ENCODE measurements at places on chromosomes 16 and 17.

- no peak for DNase-seq
These were observed 604.7 kb upstream of the SOX9 start for GRCh38 chr17:71516149-71516548.

- DNase-seq: peak; percentile 48
These were observed 77.6 kb downstream of the CMIP start for GRCh38 chr16:81522108-81522701.

- DNase-seq: no peak
These were observed 1.5 kb upstream of the PVALEF start for GRCh38 chr17:81163703-81164370.

- DNase-seq: no peak
These were observed 7.2 kb upstream of the ADAMTS18 start for GRCh38 chr16:77442078-77442477.

DNA sequence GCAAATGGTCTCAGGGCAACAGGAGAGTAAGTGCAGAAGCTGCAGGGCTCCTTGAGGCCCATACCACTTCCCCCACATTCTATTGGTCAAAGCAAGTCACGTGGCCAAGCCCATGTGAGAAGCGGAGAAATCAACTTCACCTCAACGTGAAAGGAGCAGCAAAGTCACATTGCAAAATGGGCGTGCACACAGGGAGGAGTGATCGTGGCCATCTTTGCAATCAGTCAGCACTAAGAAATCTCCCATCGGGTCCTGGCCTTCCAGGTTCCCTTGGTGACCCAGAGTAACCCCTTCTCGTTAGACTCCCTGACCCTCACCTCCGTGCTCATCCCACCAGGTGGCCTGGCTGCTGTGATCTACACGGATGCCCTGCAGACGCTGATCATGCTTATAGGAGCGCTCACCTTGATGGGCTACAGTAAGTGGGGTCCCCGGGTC lies 38.0 kb downstream of the SLC5A11 start:
- no peak for DNase-seq

- no peak for DNase-seq
These were observed 36.6 kb upstream of the SMURF2 start for GRCh38 chr17:64698725-64699124.

DNA sequence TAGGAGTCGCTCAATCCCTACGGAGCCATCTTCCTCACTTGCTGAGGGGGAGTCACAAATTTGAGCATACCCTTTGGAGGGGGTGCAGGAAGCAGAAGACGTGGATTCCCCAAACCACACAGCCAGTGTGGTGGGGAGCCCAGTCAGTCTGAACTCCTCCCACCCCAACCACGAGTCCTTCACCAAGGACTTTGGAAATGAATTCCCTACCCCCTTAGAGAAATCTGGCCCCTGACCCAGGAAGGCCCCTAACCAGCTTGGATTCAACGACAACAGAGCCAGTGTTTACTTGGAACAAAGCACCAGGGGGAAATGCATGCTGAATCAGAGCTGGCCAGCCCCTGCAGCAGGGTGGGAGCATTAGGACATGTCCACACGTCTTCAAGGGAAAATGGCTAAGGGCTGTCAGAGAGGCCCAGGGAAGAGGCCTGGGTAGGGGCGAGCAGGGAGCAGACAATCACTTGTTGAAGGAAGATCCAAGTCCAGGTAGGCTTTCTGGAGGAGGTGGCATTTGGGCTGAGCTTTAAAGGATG lies 5.5 kb upstream of the TMEM92 start:
- DNase-seq: peak; percentile 16

GRCh38 chr17:17206124-17206912 lies at the start of gene PLD6:
Gene PLD6, minus strand, starts transcription at chr17:17206333. Its CDS starts 47 bp downstream, at chr17:17206286.
- DNase-seq: peak; percentile 91

DNA sequence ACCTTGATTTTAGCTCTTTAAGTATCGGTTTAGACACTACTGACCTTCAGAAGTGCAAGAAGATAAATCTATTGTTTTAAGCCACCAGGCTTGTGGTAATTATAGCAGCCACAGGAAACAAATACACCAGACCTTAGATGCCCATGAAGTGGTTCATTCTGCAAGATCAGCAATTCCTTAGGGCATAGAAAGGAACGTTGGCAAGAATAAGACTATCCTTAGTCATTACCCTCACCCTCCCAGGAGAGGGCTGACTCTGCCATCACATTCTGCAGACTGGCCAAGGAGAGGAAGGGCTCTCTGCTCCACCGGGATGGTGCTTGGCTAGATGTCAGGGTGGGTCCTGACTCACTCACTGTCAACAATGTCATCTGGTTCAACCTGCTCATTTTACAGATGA lies 14.1 kb upstream of the NDEL1 start:
- DNase-seq: no peak

GRCh38 chr17:7017827-7018200 lies 5.0 kb upstream of the BCL6B start:
- DNase-seq: no peak

- no peak for DNase-seq
These were observed 2.4 kb downstream of the TMEM101 start for GRCh38 chr17:44012391-44012790.

- DNase-seq: no peak
These were observed 41.3 kb upstream of the NLK start for GRCh38 chr17:28001149-28001548.

DNA sequence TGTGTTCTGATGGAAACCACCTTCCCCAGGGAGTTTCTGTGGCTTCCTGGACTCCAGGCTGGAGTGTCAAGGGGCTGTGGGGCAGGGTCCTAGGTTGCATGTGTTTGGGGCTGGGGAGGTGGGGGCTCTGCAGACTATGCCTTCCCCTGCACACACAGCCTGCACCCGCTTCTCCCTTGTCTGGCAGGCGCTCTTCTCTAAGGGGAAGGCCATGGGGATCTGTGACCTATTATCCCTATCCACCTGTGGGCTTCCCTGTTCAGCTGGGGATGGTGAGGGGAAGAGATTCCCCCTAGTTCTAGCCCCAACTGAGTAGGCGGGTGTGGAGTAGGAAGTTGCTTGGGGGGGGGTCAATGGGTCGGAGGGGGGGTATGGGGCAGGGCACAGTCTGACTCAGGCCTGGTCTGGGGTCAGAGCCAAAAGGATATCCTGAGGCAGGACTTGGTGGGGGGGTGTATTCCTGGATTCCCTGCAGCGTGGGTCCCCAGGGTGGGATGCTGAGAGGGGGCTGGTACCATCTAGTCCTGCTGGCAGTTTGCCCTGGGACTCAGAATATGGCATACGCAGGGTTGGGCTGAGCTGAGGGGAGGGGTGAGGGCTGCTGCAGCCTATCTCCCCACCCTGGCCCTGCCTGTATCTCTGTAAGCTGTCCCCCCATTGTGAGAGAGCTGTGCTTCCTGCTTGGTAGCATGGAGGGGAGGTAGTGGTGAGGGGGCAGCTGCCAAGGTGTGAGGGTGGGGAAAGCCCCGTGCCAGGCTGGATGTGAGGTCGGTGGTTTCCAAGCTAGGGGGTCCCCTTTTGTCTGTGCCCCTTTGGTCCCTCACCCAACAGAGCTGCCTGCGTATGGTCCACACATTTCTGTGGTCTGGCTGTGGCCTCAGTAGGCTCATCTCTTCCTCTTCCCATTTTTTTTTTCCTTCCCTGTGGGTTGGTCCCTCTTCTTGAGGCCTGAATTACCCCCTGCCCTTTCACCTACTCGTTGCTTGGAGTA lies 14.7 kb downstream of the RARA start:
- DNase-seq: no peak
